ENCODE measurements at places on chromosomes 16 and 17.

GRCh38 chr17:20203761-20204263 lies 194.7 kb downstream of the SPECC1 start:
- no peak for DNase-seq

DNA sequence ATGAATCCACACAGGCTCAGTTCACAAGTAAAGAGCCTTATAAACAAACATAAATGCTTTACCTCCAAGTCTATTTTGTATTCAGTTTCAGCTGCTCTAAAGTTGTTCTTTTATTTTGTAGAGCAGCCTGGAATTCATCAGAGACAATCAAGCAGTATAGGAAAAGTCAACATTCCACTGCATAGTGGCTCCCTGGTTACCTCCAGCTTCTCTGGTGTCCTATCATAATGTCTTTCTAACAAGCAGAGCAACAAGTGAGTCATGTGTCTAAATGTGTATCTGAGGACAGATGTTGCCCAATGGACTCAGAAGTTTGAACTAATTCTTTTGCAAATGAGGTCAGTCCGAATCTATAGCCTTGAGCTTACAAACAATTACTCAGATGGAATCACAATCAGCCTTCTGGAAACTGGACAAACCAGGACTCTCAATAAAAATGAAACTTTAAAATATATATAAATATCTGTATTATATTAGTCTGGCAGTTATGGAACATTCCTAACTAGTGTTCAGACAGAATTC lies 292.0 kb upstream of the TOM1L1 start:
- no peak for DNase-seq

DNA sequence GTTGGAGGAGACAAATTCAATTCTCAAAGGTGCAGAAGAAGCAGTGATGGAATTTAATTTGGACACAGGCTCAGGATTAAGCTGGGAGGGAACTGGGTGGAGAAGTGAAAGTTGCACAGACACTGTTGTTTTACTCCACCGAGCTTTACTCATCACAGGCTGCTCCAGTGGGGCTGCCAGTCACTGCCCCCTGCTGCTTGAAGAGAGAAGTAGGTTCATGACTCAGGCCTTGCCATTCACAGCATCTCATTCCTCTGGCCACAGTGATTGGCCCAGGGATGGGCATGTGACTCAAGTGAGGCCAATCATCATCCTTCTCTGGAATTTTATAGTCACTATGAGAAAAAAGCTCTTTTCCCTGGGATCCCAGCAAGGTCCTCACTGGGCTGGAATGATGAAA lies 11.8 kb downstream of the GNAO1 start:
- DNase-seq: peak; percentile 76

DNA sequence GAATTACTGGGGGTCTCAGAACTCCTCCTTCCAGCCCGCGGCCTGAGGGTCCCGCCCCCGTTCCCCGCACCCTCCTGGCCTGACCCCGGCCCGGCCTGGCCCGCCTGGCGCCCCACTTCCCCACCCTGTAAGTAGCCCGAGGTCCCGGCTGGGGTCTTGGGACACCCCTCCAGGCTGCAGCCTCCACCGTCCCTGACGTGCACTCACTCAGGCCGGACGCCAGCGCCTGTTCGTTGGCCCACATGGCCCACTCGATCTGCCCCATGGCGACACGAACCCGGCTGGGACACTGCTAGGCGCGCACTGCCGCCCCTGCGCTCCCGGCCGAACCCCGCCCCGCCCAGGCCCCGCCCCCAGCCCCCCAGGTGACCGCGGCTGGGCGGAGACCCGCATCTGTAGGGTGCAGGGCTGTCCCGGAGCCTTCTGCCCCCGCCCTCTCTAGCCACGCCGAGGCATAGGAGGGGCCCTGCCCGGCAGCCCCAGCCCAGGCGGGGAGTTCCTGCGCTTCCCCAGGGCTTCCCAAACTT lies at the start of gene CYBA:
TSS of gene CYBA (minus strand) at position 305 of the 527 bp plus-strand sequence. CDS start at position 265, 40 bp downstream.
- peak; percentile 81 for DNase-seq

DNA sequence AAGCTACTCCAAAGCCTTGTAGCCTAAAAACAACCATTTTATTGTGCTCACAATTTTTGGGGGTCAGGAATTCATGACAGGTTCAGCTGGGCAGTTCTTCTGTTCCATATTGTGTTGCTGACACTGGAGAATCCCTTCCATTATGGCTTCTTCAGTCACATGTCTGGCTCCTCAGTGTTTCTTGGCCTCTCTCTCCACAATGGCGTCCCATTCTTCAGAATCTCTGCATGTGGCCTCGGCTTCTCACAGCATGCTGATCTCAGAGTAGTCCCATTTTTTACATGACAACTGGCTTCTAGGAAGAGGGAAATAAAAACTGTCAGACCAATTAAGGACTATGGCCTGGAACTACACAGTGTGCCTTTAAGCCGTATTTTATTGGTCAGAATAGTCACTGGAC lies 49.7 kb downstream of the NF1 start:
- no peak for DNase-seq

- DNase-seq: no peak
Measured at GRCh38 chr17:29789196-29790170, 140.5 kb downstream of the SSH2 start.

GRCh38 chr17:49502254-49502653 lies 7.2 kb downstream of the NGFR start:
- no peak for DNase-seq

- DNase-seq: no peak
Measured at GRCh38 chr16:53220585-53220984, 165.8 kb downstream of the CHD9 start.

DNA sequence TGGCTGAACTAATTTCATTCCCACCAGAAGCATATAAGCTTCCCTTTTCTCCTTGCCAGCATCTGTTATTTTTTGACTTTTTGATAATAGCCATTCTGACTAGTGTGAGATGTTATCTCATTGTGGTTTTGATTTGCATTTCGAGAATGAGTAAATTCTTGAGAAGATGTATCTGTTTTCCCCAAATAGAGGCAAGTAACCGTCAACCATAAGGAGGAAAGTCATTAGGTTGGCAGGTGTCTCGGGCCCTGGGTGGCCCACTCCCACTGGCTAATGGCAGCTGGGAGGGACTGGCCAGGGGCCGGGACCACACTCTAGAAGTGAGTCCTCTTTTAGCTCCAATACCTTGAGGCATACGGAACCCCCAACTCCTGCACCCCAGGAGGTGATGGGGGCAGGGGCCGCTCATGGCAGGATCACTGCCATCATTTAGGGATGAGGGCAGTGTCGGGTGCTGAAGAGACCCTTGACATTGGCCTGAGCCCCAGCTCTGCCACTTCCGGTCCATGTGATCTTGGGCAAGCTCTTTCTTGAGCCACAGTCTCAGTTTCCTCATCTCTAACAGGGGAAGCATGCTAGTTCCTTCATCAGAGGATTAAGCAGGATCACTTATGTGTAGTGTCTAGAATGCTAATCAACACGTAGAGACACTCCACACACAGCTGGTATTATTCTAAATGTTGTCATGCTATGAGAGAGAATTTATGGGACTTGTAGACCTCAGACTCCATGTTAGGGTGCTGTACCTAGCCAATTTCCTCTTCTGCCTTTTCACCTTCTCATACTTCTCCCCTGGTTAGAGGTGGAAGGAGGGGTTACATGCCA lies 44.3 kb downstream of the RGS9 start:
- peak; percentile 60 for DNase-seq

GRCh38 chr17:7711051-7711755 lies 6.2 kb downstream of the EFNB3 start:
- no peak for DNase-seq

GRCh38 chr17:37475731-37476420 lies 13.8 kb upstream of the DUSP14 start:
- no peak for DNase-seq

GRCh38 chr17:66829386-66829864 lies 5.5 kb upstream of the CACNG5 start:
- DNase-seq: peak; percentile 37

- peak; percentile 30 for DNase-seq
Measured at GRCh38 chr16:81035975-81036750, 521 bp downstream of the ATMIN start.
